GM20000 (cell line): ENCODE measurements at places on chromosomes 13 and 19.

DNA sequence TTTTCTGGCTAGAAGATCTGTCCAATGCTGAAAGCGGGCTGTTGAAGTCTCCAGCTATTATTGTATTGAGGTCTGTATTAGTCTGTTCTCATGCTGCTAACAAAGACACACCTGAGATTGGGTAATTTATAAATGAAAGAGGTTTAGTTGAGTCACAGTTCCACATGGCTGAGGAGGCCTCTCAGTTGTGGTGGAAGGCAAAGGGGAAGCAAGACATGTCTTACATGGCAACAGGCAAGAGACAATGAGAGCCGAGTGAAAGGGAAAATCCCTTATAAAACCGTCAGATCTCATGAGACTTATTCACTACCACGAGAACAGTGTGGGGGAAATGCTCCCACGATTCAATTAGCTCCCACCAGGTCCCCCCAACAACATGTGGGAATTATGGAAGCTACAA, 980.4 kb downstream of the SLITRK5 start:
- DNase-seq = no peak

DNA sequence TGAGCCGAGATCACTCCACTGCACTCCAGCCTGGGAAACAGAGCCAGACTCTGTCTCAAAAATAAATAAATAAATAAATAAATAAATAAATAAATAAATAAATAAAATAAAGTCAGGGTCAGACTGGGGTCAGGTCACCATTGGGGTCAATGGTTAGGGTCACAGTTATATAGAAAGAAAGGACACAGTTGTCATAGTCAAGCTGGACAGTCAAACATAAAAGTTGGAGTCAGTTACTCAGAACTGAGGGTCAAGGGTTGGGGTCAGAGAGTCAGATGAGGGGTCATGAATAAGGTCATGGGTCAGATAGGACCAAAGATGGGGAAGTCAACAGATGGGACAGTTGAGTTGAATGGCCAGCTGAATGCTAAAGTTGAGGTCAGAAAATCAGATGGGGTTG, 16.7 kb upstream of the EPOR start:
- peak; percentile 5 for DNase-seq

GRCh38 chr13:22017226-22017625, 346.4 kb downstream of the FGF9 start:
- DNase-seq = no peak

DNA sequence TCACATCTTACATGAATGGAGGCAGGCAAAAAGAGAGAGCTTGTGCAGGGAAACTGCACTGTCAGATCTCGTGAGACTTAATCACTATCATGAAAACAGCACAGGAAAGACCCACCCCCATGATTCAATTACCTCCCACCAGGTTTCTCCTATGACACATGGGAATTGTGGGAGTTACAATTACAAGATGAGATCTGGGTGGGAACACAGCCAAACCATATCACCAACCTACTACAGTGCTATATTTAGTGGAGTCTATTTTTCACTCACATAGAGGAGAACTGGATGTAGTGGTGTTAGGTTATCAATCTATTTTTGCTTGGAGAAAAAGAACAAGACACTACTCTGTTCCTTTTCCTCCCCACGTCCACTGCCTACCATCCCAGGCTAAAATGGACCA, 276.6 kb downstream of the KCTD12 start:
- DNase-seq = no peak

GRCh38 chr19:7636691-7637373, at the start of gene STXBP2:
Gene STXBP2, plus strand, starts transcription at chr19:7637110. Its CDS starts 40 bp downstream, at chr19:7637150.
- peak; percentile 99 for DNase-seq

DNA sequence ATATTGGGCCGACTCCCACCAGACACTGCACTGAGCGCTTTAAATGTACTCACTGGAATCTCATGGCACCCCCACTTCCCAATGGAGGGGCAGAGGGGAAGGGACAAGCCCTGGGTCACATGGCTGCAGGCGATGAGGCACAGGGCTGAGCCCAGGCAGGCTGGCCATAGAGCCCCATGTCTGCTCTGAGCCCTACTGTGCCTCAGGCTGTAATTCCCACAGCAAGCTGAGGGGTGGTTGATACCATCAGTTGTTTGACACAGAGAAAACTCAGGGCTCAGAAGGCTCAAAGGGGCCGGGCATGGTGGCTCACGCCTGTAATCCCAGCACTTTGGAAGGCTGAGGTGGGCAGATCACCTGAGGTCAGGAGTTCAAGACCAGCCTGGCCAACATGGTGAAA, 25.1 kb downstream of the RFX1 start:
- DNase-seq = no peak

DNA sequence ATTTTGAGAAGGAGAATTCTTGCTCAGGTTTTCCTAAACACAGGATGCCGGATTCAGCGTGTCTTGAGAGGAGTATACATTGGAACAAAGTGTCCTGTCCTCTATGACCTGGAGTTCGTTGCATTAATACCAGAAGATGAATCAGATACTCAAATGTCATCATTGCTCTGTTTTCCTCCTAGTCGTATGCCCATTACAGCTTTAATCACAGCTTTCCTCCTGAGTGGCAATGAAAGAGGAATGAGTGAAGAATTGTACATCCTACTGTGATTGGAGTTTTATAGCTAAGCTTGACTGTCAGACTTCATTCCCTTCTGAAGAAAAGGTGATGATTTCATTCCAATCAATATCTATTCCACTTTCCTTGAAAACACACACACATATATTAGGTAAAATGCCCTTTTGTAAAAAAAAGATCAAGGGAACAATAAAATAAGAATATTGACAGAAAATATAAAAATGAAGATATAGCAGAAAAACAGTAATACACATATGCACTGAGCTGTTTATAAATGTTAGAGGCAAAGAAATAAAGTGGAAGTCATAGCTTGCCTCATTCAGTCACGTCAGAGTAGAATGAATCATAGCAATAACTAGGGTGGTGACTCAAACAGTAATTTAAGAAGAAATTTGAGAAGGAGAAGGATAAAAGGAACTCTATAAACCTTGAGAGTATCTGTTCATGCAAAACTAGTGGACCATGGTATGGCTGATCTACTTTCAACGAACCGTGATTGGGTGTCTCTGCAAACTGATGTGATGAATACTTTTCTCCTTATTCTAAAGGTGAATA, 501.5 kb downstream of the SUCLA2 start:
- no peak for DNase-seq

DNA sequence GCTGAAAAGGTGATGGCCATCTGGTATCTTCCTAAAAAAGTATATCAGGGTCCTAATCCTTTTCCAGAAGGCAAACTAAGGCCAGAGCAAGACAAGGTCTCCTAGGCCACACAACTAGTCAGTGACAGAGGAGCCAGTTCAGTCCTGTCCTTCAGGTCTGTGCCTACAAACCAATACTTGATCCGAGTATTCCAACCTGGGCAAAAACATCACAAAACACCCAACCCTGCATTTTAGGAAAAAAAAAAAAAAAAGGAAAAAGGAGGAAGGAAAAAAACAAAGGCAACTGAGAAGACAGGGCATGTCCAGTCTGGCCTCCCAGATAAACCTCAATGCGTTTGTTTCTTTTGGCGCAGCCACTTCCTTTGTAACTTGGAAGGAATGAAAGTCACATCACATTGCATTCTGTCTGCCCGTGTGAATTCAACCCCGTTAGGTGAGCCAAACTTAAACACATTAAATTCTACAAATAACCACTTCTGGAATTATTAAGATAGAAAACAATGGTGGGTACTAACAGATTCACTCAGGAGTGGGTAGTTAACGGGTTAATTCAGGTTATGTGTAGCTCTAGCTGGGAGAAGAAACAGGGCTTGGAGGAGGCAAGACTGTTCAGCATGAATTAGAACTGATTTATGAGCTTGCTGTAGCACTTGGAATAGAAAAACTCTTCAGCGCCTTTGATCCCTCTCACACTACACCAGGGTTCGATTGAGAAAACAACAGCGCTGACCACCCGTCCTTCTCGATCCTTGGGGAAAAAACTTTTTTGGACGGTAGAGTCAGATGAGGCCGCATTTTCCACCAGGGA, 43.0 kb upstream of the HNRNPA1L2 start:
- DNase-seq = no peak
